ENCODE measurements at places on chromosomes 7 and 10.

GRCh38 chr7:156954941-156955340, 5.4 kb downstream of the NOM1 start:
- DNase-seq: no peak

- no peak for DNase-seq
Observed at GRCh38 chr10:113982296-113982695, 61.4 kb upstream of the ADRB1 start.

DNA sequence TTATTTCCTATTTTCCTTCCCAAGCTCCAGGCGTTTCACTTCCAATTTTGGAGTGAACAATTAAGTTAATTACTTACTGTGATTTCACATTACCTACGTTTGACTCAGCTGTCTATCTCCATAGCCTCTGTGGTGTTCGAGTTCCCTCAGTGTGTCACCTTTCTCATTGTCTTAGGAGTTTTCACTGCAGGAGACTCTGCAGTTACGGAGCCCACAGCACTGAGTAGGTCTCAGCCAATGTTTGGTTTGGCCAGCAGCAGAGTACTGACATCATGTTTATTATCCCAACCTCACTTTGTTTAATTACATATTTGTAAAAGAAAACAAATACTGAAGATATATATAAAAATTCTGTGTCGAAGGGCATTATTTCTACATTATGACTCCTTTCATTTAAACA, 1123.9 kb downstream of the CNTNAP2 start:
- DNase-seq: no peak

DNA sequence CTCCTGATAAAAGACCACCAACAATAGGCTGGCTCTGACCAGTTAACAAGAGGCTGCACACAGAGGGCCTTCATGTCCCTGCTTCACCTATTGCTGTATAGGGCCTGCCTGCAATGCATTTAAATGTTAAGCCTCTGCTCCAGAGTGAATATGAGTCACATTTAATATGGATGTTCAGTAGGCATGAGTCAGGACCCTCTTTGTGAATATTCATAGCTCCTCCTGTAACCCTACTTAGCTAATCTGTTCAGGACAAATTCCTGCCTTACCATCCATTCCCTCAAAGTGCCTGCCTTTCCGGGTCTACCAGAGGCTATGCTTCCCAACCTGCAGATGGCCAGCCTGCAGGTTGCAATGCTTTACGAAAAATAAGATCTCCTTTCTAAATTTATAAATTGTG, 32.5 kb downstream of the ARHGAP22 start:
- DNase-seq: no peak

GRCh38 chr7:4713183-4713784, 31.2 kb downstream of the FOXK1 start:
- peak; percentile 67 for DNase-seq

DNA sequence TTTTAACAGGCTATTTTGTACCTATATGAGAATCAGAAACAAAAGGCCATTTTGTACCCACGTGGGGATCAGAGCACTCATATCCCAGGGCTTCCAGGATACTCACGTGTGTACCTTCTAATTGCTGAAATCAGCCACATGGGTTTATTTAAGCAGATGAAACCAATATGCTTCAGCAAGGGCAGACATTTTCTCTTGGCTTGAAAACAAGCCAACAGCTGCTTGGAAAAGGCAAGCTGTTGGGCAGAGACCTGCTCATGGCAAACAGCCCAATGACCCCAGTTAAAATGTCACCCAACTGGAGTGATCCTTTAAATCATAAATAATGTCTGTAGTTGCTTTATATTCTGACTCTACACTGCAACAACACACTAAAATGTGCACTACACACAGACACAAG, 26.5 kb upstream of the TOMM7 start:
- no peak for DNase-seq

All from GM12892 (cell line).